ENCODE measurements at places on chromosomes 2 and 18.
A peak's percentile ranks its signal among the peaks of the same experiment; 100 is the strongest.

DNA sequence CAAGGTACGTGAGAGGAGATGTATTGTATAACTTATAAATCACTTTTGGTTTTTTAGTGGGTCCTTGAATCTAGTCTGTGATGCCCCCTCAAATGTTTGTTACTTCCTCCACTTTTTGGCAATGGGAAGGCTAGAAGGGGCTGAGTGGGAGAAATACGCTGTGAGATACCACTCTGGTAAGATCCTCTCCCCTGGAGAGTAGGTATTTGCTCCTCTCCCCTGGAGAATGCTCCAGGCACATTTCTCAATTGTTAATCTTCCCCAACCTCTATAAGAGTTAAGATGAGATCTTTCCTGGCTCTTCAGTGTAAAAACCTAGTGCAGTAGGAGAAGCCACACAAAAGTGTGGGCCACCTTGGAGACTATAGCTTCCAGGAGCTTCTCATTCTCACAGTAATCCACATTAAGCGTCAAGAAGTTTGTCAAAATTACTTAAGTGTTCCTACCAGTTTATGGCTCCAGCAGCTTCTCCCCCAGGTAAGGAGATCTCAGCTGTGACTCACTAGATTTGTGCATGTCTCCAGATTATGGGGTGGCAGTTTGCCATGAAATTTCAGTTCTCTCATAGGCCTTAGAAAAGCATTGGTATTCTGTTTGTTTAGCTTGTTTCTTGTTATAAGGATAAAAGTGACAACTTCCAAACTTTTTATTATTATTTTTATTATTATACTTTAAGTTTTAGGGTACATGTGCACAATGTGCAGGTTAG is 182.6 kb downstream of the FSIP2 start:
- DNase-seq, result no peak

- DNase-seq, result no peak
Measured at GRCh38 chr2:121596221-121597080, 52.8 kb downstream of the CLASP1 start.

DNA sequence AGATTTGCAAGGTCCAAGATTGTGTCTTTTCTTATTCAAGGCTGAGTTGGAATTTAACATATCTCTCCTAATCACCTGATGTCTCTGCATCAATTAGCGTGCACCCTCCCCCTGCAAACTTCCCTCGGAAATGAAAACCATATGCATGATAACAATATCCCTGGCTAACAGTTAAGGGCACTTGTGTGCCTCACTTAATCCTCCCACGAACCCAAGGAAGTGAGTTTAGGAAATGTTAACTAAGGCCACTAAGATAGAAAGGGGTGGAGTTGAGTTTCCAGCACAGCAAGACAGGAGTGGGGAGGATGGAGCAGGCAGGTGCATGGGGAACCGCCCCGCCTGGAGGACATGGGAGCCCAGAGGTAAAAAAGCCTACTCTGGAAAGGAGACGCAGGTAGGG is 52.4 kb upstream of the PTMA start:
- DNase-seq, result no peak

GRCh38 chr18:36189486-36189885 is 2.2 kb downstream of the MOCOS start:
- no peak for DNase-seq

DNA sequence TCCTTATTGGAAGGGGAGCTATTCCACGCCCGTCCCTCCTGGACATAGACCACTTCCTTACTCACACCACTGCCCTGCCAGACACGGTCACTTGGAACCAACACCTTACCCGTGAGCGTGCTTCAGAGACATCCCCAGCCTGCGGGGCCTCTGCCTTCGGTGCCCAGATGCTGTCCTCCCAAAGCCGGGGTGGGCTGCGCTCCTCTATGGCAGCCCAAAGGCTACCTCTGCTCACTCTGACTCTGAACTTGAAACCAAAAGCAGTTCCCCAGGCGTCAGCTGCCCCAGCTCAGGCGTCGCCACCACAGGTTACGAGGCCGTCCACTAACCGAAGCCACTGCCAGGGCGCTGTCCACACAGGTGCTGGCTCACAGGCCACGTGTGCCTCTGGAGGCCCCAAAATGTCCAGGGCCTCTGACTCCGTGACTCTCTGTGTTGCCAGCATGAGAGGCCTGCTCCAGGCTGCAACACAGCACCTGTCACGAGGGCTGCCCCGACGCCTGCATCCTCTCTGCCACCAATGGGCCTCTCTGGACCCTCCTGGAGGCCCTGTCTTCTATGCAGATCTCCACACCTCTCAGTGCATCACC is 23.8 kb downstream of the HDAC4 start:
- no peak for DNase-seq

DNA sequence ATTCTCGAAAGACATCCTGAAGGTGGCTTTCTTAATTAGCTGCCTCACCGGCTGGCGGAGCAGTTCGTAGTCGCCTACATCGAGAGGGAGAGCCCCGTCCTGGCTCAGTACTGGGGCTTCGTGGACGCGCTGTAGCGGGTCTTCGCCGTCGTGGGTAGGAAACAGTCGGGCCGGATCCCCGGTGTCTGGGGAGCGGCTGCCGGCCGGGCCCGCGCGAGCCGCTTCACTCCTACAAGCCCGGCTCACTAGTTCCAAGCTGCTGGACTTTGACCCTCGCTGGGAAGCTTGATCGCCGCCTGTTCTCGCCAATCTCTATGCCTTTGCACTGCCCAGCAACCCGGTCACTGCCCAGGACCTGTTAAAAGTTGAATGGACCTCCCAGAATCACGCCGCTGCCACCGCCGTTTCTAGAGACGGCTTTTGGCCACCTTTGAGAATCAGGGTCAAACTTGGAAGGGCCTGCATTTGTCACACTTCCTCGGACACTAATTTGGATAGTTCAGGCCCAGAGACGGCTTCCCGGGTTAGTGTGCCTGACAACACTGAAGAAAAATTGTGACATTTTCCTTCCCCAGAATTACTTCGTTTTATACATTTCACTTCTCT is 41.4 kb upstream of the AKAIN1 start:
- peak; percentile 17 for DNase-seq

DNA sequence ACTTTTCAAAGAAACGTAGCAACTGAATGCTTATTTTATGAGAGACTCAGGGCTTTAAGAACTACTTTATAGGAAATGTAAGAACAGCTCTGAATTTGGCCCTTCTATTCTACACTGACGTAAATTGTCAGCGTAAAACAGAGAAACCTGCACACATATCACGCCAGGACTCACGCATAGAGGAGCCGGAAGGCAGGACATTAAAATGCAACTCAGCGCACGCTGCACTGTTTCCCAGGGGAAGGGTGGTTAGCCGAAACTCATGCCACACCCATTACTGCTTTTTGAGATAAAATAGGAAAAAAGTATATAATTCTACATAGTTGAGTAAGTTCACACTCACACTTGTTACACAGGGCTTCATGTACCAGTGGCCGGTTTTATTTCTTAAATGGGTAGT is 7.4 kb downstream of the TUBB6 start:
- DNase-seq, result no peak

GRCh38 chr2:27024188-27024587 is 8.6 kb upstream of the TMEM214 start:
- DNase-seq, result no peak

GRCh38 chr2:73202156-73203054 is at the start of gene NOTO:
TSS of gene NOTO (plus strand) at chr2:73202574. CDS start at chr2:73202667, 93 bp downstream.
- no peak for DNase-seq

DNA sequence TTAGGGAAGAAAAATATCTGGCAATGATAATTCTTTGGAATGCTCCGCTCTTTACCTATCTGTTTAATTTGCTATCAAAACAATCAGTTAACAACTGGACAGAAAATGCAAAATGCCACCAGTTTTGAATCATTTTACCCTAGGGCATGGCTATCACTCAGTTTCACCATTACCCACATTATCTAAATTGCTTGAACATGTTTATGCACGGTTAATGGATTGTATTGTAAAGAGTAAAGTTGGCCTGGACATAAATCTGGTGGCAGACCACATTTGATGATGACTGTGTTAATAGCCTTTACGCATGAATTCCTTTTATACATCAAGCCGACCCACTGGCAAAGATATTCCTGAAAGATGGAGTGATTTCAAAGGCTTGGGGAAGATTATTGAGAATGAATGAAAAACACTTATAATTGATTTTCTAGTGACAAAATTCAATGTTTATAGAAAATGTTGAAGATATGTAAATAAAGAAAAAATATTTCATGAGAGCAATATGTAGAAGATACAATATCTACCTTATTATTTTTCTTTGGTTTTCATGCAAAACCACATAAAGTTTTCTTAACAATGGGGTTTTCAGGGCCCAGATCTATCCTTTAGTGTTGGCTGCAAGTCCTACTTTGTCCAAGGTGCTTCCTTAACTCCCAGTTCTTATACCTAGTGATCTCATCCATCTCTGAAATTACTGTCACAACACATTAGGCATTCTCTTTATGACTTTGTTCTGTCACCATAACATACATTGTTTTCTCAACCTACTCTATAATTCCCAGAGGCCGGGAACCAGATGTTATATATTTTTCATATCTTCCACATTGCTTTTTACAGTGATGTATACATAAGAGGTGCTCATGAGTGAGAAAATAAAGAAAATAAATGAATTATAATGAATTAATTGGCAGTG is 265.1 kb downstream of the RIT2 start:
- no peak for DNase-seq

GRCh38 chr2:201901786-201902185 is 95.4 kb downstream of the CDK15 start:
- no peak for DNase-seq

- no peak for DNase-seq
Measured at GRCh38 chr2:136214307-136215200, 96.6 kb upstream of the CXCR4 start.

DNA sequence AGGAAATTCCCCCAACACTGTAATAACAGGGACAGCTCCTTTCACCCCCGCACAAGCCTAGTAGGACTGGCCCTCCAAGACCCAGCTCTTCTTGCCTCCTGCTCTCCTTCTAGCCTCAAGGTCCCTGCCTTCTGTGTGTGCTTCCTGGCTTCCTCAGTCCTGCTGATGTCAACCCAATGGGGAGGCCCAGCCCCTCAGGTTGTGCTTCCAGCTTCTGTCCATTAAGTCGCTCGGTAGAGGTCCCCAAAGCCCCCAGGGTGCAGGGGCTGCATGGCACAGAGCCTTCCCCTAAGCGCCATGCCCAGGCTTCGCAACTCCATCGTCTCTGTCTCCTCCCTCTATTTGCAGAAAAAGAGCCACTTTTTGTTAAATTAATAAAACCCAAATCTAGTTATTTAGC is 39.0 kb downstream of the BOK start:
- DNase-seq, result no peak

GRCh38 chr2:60806988-60807681 is 51.1 kb downstream of the PAPOLG start:
- no peak for DNase-seq

- DNase-seq, result no peak
Measured at GRCh38 chr2:84823788-84824187, 57.1 kb downstream of the TRABD2A start.

- no peak for DNase-seq
Measured at GRCh38 chr2:69916106-69916505, 1.2 kb downstream of the MXD1 start.

- DNase-seq, result no peak
Measured at GRCh38 chr18:23317975-23318675, 135.0 kb upstream of the RIOK3 start.

DNA sequence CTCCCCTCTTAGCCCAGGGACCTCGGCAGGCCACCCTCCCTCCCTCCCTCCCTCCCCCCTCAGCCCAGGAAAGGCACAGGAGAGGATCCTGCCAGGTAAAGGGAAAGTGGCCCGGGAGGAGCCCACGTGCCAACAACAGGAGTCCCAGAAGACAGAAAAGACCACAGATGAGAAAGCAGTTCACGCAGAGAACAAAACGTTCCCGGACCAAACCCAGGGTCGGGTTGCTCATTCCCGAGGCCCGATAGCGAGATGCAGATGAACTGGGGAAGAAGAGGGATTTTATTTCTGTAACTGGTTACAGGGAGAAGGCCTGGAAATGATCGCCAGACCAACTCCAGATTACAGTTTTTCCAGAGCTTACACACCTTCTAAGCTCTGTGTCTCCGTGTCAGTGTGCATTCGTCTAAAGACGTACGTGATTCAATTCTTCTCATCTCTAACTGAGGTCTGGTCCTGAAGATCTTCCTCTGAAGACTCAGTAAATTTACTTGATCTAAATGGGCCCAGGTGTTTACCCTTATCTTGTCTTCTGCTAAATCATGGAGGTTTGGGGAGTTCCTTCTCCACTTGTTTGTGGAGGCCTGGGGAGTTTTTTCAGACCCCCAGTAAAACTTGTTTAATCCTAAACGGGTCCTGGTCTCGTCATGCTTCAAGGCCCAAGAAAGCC is 807 bp upstream of the NEU4 start:
- no peak for DNase-seq

DNA sequence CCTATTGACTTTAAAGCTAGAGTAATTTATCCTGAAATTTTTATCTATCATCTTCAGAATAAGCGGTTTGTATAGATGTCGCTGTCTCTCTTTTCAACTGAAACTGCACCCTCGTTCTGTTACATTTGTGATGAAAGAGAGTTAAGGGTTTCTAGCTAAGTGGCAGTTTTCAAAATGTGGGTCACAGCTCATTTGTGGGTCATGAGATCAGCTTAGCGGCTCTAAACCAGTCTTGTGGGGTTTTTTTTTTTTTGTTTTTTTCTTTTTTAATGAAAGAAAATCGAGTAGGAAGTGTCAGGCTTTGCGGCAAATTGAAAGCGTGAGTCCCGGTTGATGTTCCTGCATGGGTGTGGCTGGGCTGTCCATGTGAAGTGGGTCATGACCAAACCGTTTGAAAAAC is 31.2 kb downstream of the SALL3 start:
- no peak for DNase-seq

DNA sequence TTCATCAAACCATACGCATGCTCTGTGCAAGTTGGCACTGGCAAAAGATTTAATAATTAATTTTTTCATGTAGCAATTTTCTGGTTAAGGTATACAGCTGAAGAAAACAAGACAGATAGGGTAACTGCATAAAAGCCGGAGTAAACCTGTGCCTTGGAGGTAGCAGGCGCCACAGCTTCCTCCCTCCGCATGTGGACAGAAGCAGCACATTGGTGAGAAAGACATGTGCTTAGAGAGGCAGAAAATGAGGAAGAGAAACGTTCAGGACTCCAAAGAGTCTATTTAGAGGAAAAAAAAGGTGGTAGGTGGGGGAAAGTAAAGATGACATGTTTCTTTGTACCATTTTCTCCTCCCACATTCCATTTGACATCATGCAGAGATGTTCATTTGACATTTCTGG is 9.3 kb downstream of the ST6GAL2 start:
- no peak for DNase-seq

- no peak for DNase-seq
Measured at GRCh38 chr2:236036045-236036444, 132.1 kb downstream of the GBX2 start.

DNA sequence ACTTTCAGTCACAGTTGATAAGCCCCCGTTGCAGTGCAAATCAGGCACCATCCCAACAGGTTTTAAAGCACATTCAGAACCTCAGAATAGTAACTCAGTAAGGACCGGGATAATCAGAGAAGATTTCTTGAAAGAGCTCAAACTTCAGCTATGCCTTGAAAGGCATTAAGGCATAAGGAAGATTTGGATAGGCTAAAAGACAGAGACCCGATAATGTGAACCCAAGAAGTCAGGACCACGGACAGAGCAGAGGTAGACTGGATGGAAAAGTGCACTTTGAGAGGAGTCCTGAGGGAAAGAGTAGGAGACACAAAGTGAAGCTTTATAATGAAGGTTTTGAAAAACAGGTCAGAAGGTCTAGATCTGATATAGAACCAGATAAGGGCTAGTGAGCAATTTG is 36.9 kb upstream of the KLF7 start:
- DNase-seq, result no peak
